NCI-H1092 treated with DMSO at 0.1 percent for 48 hours (cell line): ENCODE measurements at places on chromosomes 11 and 22.
A peak's percentile ranks its signal among the peaks of the same experiment; 100 is the strongest.

DNA sequence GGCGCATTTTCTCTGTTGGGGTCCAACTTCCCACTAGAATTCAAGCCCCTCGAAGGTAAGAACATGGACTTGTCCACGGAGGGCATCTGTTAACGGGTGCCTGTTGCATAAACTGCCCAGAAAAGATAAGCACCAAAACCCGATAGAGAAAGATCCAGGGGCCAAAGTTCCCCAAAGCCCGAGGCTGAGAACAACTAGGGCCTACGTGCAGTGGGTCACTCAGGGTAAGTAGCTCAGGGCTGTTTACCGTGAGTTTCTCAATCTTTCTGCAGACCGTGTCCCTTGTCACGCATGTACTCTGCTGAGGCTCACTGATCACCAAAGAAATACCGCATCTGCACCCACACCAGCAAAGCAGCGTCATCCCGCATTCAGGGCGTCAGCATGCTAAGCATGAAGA is 24.4 kb downstream of the PGA5 start:
- no peak for DNase-seq

GRCh38 chr11:47353978-47354774 is 1.7 kb upstream of the MYBPC3 start:
- no peak for DNase-seq

GRCh38 chr11:16814410-16815046 is 76.1 kb downstream of the C11orf58 start:
- DNase-seq, result no peak

DNA sequence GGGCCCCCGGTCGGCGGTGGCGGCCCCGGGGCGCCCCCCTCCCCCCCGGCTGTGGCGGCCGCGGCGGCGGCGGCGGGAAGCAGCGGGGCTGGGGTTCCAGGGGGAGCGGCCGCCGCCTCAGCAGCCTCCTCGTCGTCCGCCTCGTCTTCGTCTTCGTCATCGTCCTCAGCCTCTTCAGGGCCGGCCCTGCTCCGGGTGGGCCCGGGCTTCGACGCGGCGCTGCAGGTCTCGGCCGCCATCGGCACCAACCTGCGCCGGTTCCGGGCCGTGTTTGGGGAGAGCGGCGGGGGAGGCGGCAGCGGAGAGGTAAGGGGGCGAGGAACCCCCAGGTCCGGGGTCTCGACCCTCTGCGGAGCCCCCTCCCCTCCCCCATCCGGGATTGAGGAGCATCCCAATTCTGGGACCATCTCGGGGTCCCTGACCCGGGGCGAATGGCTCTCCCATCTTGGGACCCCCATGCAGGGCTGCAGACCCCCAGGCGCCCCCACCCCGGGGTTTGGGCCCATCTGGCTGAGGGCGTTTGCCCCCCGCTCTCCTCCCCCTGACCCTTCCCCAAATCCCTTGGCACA is 431 bp downstream of the KMT2A start:
- no peak for DNase-seq

DNA sequence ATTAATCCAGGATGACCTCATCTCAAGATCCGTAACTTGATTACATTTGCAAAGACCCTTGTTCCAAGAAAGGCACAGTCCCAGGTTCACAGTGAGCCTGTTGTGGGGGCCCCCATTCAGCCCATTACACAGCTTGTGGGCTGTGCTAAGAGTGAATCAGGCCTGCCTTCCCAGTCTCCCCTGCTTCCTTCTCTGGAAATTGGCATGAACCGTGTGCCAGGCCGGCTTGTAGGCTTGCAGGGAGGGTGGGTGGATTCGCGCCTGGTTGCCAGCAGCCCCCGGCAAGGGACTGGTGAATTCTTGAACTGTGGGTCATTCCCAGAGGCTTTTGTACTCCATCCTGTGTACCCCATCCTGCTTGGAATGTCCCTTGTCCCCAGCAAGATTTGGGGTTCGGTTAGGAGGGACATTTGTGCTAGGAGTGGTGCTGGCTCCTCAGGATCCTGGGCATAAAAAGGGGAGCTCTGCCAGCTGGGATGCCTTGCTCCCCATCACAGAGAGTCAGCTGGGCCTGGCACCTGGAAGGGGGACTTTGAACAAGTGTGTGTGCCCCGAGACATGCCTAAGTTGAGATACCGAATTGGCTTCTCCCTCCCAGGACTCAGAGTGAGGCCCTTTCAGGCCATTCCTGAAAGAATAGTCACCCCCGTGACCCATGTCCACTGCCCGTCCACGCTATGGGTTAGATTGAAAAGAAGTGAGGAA is 818.2 kb downstream of the BRD1 start:
- DNase-seq, result no peak

DNA sequence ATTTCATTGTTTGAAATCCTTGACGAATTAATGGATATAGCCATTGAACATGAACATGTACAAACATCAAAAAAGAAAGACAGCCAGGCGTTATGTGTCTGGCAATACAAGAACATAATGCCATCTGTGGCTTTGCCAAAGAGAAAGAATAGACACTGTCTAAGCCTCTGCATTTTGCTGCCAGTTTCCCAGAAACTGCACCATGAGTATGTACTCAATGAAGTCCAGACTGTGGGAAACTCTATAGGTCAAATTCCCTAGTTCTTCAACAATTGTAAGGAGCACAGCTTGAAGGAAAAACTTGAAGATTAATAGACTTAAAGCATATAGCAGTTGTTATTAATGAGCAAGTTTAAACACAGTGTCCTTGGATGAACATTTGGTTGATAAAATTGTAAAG is 71.3 kb downstream of the BBOX1 start:
- DNase-seq, result no peak

GRCh38 chr22:33512908-33513307 is 407.4 kb downstream of the LARGE1 start:
- no peak for DNase-seq

DNA sequence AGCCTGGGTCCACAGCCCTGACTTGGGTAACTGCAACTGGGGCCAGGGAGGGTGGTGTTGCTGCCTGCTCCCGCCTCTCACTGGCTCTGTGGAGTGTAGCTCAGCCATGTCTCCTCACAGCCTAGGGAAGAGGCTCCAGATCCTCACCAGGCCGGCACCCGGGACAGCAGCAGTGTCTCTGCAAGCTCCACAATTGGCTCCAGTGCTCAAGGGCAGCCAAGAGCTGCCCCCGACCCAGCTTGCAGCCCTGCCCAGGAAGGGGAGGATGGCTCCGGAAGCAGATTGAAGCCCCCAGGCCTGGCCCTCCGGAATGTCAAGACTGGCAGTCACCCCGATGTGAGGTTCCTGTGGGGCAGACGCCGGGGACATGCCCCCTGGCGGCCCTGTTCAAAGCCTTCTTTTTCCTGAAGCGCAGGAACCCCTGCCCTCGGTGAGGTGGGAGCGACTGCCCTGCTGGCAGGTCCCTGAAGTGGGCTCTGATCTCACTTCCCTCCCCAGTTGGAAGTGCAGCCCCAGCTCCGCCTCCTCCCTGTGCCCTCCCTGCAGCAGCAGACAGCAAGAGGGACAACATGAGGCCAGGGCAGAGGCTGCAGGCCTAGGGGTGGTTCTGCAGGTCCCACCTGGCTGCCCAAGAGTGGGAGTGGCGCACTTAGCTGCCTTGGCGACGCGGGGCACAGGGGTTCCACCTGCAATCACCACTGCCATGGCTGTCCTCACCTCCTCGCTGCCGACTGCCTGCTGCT is 816.2 kb upstream of the LUZP2 start:
- DNase-seq, result no peak

DNA sequence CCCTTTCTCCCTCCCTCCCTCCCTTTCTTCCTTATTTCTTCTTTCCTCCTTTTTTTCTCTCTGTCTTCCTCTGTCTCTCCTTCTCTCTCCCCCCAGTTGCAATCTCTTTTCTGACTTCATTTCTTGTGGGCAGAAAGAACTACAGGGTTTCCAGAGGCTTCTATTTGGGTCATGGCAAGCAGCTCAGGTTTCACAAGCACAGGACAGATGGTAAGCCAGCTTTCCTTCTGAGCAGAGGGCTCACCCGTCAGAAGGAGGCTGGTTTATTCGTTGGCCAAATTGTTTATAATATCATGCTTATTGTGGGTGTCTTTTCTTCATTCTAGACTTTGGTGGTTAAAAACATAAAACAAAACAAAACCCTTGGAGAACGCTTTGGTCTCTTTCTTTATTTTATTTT is 58.9 kb upstream of the CLMP start:
- no peak for DNase-seq

DNA sequence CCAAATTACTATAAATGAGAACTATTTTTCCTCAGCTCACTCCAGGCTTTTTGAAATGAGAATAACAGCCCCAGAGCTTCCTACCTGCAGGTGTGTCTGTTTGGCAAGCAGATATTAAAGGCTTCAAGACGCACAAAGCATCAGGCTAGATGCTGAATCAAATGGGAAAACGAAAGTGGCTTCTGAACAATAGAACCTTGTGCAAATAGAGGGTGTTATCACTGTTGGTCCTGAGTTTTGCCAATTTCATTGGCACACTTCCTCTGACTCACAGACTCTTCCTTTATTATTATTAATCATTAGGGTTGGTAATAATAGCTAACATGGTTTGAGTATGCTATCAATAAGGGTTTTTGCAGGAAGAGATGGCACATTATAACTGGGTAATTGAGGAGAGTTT is 13.4 kb downstream of the SYT13 start:
- peak; percentile 75 for DNase-seq

GRCh38 chr11:72703267-72704008 is 29.2 kb upstream of the PDE2A start:
- no peak for DNase-seq

DNA sequence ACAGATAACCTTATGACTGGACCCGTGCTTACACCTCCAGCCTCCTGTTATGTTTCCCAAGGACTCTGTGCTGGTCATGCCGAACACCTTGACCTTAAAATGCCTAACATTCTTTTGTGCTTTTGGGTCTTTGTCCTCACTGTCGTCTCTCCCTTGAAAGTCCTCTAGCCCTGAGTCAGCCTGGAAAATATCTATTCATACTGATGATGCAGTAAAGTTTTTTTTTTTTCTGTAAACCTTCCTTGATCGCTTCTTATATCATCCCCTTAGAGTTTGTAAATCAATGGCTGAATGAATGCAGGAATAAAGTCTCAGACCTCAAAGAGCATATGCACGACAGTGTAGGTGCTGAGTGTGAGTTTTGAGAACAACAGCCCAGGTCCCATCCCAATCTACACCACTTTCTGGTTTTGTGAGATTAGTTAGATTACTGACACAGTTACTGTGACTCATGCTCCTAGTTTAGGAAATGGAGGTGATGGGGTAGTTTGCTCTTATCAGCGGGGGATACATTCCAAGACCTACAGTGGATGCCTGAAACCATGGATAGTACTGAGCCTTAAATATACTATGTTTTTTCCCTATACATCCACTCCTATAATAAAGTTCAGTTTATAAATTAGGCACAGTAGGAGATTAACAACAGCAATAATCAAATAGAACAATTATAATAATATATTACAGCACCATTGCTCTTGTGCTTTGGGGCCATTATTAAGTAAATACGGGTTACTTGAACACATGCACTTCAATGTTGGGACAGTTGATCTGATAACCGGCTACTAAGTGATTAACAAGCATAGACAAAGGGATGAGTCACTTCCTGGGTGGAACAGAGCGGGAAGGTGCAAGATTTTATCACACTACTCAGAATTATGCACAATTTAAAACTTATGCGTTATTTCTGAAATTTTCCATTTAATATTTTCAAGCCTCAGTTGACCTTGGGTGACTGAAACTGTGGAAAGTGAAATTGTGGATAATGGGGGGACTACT is 8.6 kb downstream of the TCN1 start:
- DNase-seq, result no peak

- peak; percentile 95 for DNase-seq
Measured at GRCh38 chr22:26082866-26083265, 86.4 kb upstream of the SEZ6L start.

DNA sequence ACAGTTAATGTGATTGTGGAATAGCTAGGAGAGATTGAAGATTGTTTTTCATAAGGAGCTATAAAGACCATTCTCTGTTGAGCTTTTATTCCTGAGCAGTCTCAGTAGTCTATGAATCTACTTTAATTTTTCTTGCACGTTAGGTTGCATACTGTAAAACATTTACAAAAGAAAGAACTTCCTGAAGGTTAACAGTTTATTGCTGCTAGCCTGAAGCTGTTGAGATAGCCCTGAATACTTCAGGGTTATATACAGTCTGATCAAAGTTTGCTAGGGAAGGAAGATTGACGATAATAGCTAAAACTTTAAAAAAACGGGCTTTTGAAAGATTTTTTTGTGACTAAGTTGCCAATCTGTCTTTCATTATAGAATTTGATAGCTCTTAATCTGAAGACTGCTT is 64.8 kb downstream of the PPP6R3 start:
- DNase-seq, result no peak

GRCh38 chr11:44634401-44635281 is 69.2 kb downstream of the CD82 start:
- DNase-seq, result peak; percentile 89

- no peak for DNase-seq
Measured at GRCh38 chr11:20134991-20135736, 25.1 kb downstream of the DBX1 start.

DNA sequence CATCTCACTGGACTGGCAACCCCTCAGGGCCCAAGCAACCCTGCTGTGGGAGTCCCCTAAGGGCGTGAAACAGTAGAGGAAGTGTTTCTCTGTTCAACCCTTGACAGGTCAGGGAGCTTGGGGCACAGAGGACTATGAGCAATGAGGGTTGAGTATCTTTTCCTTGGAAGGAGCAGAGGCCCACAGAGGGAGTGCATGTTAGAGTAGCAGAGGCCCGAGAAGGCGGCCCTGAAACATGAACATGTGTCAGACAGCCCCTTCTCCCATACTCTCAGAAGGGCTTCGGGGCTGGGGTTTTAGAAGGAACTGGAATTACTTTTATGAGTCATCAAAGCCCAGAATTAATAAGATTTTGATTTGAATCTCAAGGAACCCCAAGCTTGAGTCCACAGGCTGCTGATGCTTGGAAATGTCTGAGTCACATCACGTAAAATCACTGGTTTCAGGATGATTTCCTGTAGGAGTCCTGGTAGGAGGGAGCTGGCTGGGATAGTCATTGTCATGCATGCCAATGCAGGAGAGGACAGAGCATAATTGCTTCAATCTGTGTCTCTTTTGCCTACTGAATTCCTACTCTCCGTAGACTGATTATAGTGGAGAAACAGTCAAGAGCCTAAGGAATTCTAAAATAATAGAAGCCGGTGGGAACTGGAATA is 22.6 kb downstream of the C11orf71 start:
- no peak for DNase-seq

GRCh38 chr11:64065712-64066111 is 30.0 kb downstream of the FLRT1 start:
- DNase-seq, result no peak

DNA sequence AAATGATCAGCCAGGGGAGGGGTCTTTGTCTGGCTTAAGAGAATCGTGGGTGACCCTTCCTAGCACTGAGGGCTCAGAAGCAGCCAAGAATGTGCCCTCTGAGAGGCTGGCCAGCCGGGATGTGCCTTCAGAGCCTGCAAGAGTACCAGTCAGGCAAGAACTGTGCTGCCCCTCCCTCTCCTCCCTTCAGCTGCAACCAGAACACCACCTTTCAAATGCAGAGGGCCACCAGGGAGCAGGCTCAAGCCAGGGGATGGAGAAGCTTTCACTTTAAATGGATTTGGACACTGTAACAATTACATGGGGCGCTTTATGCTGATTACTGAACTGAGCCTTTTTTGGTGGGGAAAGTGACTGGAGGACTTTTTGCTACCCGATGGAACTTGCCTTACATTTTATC is 44.9 kb upstream of the TENM4 start:
- no peak for DNase-seq
